ENCODE measurements at places on chromosomes 7 and 10. TPM values are rescaled to one million over a fixed set of nuclear protein-coding genes. Genes with fewer than 3 reads are reported as not detected.
A peak's percentile ranks its signal among the peaks of the same experiment; 100 is the strongest.

GRCh38 chr7:150787321-150788281 is 12.6 kb downstream of the TMEM176B start:
- DNase-seq = no peak

DNA sequence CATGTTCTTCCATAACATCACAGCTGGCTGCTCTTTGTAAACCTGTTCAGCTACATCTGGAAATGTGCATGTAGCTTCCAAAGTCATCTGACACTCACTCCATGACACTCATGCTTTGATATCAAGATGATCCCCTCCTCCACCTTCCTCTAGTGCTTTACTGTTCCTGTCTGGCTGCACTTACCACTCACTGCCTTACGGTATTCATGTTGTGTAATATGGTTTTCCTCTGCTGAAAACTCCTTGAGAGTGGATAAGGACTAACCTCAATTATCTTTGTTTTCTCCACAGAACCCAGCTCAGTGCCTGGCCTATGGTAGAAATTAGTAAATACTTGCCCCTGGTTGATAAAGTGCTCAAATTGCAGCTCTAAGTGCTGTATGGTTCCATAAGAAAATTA is 483.9 kb downstream of the HTR7 start:
- no peak for DNase-seq

The MRC1 gene
- total RNA-seq = 0.05 TPM

DNA sequence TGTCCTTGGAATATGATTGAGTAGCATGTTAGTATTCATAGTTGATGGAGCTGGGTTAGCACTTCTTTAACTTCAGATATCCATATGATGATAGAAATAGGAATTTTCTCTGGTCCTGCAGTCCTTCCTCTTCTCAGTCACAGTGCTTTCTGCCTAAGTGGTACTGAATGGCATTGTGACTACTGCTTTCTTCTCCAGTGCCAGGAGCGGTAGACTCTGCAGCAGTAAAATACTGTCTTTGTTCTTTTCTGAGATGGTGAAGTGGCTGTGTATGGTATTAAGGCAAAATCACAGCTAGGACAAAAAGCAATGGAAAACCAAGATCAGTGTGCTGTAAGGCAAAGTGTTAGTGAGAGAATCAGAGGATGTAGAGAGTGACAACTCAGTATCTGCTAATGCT is 46.6 kb downstream of the C1GALT1 start:
- DNase-seq = no peak

DNA sequence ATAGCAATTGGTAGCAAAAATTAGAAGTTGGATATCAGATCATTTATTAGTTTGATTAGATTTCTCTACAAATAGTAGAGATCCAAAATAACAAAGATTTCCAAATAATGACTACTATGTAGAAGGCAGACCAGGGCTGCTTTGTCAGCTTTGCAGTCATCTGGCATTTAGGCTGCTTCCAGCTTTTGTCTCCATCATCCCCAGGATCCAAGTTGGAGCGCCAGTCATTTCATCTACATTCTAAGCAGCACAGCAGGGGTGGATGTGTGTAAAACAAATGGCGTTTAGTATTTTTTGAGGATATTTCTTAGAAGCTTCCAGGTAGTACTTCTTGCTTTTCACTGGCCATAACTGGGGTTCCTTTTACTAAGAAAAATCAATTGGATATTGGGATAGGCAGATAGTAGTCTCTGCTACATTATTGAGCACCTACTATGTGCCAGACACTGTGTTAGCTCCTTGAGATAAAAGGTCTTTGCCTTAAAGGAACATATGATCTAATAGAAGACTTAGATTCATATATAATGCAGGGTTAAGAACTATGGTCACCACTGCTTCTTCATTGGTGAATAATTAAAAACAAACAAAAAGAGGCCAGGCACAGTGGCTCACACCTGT is 41.5 kb downstream of the TPST1 start:
- DNase-seq = no peak

DNA sequence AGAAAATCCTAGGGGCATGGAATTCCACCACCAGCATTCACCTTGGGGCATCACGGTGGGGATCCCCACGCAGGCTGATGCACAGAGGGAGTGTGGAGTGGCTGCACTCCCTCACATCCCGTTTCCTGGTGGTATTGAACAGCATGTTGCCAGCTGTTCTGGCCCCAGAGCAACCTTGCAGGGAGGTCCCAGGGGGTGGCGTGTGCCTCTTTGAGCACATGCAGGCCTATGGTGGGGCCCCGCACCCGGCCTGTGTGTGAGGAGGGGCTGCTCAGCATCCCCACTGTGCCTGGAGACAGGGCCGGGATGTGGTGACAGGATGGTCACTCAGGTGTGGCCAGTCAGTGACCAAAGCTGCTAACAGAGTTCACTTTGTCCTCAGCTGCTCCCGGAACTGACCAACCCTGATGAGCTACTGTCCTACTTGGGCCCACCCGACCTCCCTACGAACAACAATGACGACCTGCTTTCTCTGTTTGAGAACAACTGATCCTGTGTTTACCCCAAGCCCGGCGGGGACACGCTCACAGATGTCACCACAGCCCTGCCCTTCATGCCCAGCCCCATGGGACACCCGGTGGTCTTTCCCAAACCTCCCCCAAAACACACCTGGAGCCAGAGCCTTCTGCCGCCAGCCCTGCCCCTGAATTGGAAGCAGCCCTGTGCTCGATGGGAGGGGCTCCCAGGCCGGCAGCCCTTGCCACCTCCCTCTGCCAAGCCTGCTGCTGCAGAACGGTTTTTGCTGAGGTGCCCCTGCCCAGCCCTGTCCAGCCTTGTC is 18.7 kb downstream of the ZMIZ2 start:
- no peak for DNase-seq

DNA sequence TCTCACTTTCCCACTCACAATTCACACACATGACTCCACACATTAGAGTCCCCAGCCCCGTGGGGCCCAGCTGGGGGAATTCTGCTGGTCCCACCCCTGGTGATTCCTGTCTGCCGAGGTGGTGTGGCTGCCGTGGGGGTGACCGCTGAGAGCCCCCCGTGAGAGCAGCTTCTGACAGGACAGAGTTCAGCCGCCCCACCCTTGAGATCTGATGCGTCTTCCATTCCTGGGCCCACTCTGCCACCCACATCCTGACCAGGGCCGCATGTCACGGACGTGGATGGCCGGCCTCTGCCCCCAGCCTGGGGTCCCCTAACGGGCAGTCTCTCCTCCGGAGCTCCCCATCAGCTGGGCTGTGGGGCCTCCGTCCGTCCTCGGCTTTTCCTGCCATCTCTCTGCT is 240.1 kb upstream of the PITRM1 start:
- DNase-seq = no peak

The TRIM73 gene
- total RNA-seq = 3.6 TPM

The ZNF727 gene
- total RNA-seq = 1.1 TPM

The GRID2IP gene
- total RNA-seq = 0.11 TPM

DNA sequence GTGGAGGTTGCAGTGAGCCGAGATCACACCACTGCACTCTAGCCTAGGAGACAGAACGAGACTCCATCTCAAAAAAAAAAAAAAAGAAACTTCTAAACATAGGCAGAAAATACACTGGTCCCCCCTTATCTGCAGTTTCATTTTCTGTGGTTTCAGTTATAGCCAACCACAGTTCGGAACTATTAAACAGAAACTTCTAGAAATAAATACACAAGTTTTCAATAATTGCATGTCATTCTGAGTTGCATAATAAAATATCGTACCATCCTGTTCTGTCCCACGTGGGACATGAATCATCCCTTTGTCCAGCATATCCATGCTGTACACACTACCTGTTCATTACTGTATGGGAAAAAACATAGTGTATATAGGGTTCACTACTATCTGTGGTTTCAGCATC is 8.0 kb downstream of the XRCC2 start:
- DNase-seq = no peak

DNA sequence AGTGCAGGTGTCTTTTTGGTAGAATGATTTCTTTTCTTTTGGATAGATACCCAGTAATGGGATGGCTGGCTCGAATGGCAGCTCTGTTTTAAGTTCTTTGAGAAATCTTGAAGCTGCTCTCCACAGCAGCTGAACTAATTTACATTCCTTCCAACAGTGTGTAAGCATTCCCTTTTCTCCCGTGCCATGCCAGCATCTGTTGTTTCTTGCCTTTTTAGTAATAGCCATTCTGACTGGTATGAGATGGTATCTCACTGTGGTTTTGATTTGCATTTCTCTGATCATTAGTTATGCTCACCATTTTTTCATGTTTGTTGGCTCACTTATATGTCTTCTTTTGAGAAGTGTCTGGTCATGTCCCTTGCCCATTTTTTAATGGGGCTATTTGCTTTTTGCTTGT is 486.3 kb downstream of the GALNT17 start:
- DNase-seq = no peak

DNA sequence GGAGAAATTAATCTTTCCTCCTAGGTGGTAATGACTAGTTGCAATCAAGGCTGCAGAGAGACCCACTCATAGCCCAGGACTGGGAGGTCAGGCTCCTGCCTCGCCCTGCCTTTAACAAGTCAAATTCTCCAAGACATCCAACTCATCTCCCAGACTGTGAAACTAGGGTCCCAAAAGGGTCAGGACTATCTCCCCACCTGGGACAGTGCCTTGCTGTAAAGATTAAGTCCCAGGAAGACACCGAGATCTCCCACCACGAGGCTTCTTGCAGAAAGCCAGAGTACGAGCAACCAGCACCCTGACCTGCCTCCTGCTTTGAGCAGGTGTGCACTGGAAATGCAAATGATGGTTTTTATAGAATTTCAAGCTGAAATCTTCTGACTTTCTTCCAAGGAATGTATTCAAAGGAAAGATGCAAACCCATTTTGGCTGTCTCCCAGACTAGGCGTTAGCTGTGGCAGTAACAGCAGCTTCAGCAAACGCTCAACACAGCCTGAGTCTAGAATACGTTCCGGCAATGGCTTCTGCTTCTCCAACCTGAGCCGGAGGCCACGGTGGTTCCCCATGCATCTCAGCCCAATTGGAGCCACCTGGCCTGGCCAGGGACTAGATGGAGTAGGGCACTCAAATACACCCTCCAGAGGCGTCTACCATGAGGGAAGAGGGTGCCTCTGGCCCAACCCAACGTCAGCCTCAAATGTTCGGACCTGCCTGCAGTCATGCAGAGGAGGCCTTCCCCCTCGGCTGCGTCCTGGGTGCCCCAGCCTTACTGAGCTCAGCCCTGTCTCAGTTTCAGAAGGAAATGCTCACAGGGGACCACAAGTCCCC is 170.4 kb downstream of the PRKAG2 start:
- no peak for DNase-seq

- DNase-seq = peak; percentile 25
Observed at GRCh38 chr10:7318836-7319235, 92.0 kb downstream of the SFMBT2 start.

The MBLAC1 gene
- 1.6 TPM for total RNA-seq

GRCh38 chr10:106083572-106083971 is 1080.9 kb downstream of the SORCS1 start:
- DNase-seq = no peak

DNA sequence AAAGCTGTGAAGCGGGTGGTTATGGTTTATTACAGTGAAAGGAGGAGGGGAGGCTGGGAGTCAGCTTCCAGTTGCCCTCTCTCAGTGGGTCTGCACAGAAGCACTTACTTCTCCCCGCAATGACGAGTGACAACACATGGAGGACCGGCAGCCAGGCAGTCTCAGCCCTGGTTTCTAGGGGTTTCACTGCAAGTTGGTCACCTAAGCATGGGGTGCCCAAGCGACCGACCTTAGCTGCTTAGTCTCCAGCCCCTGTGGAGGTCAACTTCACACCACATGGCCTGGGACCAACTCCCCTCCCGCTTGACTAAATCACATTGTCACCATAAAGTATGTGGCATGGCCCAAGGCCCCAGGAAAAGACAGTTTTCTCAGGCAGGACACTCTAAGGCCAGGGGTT is 99.9 kb upstream of the ZNF32 start:
- no peak for DNase-seq

GRCh38 chr10:75395066-75395931 is 6.3 kb downstream of the ZNF503 start:
- DNase-seq = peak; percentile 65

GRCh38 chr7:70619130-70619529 is 512.8 kb upstream of the GALNT17 start:
- DNase-seq = no peak

DNA sequence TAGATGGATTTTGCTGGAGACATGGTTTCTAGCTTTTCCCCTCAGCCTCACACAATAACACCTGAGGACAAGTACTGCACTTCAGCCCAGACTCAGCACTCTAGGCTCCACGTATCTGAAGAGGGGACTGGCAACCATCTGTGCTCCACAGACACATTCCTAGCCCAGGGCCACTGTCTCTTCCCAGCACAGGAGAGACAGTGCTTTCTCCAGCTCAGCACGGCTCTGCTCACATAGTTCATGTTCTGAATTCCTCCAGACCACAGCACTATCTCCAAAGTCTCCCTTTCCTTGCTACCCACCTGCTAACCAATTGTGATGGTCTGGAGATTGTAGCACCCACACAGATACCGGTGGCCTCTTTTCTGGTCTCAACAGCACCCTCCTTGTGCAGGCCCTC is 114.5 kb downstream of the HTR7 start:
- DNase-seq = no peak

- DNase-seq = no peak
Observed at GRCh38 chr7:24334627-24335026, 50.6 kb downstream of the NPY start.

DNA sequence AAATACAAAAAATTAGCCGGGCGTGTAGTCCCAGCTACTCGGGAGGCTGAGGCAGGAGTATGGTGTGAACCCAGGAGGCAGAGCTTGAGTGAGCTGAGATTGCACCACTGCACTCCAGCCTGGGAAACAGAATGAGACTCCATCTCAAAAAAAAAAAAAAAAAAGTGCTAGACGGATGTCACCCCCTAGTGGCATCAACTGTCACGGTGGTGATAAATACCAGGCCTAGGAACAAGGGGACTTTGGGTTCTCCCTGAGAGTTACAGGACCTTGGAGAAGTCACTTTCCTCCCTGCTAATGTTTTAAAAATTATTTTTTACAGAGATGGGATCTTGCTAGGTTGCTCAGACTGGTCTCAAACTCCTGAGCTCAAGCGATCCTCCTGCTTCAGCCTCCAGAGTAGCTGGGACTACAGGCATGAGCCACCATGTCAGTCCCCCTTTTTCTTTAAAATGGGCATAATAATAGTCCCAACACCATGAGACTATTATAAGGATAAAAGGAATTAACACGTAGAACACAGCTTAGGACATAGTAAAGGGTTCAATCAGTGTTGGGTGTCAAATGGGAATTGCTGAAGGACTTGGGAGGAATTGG is 2.6 kb upstream of the TMEM130 start:
- peak; percentile 49 for DNase-seq

The EIF5AL1 gene
- total RNA-seq = 0.46 TPM

- DNase-seq = no peak
Observed at GRCh38 chr10:113335592-113335991, 217.3 kb upstream of the HABP2 start.

The PCLO gene
- under 0.01 TPM for total RNA-seq
